Inflammatory macrophage treated with lipopolysaccharide for 1 hour (primary cell): ENCODE measurements at places on chromosomes 6 and 20.

GRCh38 chr6:16273256-16273655, 34.9 kb downstream of the GMPR start:
- DNase-seq = no peak

GRCh38 chr6:79145301-79145700, 67.2 kb upstream of the PHIP start:
- DNase-seq = no peak

DNA sequence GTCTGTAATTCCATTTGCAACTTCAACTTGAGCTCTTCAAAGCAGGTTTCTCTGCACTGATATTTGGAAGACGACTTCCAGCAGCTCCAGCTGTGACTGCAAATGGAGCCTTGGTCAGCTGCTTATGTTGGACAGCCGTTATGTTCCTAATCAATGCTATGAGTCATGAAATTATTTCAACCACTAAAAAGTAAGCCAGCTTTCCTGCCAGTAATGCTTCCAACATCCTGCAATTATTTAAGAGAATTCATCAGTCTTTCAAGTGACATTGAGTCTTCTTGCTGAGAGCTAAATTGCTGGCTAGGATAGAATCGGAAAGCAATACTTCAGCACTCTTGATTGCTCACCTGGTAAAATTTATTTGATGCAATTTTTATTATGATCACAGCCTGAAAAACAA, 375.7 kb downstream of the MMUT start:
- DNase-seq = no peak

GRCh38 chr6:19342616-19343015, 494.6 kb upstream of the ID4 start:
- no peak for DNase-seq

DNA sequence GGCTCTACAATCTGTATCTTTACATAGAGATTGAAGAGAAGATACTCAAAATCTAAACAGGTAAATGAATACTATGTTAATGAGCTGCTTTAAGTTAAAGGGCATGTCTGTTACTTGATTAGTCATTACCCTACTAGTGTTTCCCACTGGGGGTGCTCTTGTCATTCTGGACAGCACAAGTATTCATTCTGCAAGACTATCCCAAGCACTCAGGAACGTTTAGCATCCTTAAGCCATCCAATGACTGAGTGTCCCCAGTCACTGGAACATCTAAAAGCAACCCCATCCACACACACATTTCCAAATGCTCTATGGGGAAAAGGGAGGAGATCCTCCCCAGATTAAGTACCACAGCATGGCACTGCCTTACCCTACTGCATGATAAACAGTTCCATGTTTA, 25.7 kb downstream of the EZR start:
- peak; percentile 51 for DNase-seq

DNA sequence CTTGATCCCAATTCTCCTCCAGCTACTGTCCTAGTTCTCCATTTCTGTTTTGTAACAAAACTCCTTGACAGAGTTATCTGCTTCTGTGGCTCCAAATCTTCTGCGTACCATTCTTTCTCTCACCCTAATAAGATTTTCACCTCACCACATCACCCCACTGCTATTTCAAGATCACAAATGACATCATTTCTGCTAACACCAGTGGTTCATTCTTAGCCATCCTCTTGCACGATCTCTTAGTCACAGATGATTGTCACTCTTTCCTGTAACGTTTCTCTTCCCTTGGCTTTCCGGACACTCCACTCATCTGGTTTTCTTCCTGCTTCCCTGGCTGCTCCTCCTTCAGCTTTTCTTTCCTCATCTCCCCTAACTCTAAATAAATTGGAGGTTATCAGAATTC, 56.8 kb upstream of the FABP7 start:
- DNase-seq = no peak

GRCh38 chr6:11683871-11684270, 94.7 kb downstream of the ADTRP start:
- peak; percentile 94 for DNase-seq

GRCh38 chr6:10221178-10221577, 193.7 kb downstream of the TFAP2A start:
- no peak for DNase-seq

DNA sequence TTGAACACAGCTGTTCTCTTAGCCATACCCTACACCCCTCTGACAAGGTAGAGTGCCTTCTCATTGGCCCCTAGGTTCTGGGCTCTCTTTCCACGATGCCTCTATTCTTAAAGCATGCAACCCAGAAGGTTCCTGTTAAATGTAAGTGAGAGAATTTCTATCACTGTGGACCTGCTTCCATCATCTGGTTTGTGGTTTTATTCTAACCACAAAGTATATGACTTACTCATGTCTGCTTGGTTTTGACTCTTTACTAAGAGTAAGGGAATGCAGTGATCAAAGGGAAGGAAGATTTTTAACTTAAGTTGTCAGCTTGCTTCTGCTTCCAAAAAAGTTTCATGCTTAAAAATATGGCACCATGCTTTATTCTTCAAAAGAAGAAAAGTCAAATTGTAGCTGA, 80.2 kb downstream of the ANKEF1 start:
- DNase-seq = no peak

GRCh38 chr20:5316188-5317158, at the start of gene PROKR2:
PROKR2 (minus strand) TSS chr20:5316954; CDS start chr20:5314369, 2,585 bp downstream.
- DNase-seq = no peak

GRCh38 chr20:63531686-63532448, 5.3 kb downstream of the PTK6 start:
- no peak for DNase-seq

GRCh38 chr20:57526087-57526884, 1.3 kb upstream of the CTCFL start:
- no peak for DNase-seq

- no peak for DNase-seq
Measured at GRCh38 chr6:133166766-133167165, 74.4 kb upstream of the EYA4 start.

DNA sequence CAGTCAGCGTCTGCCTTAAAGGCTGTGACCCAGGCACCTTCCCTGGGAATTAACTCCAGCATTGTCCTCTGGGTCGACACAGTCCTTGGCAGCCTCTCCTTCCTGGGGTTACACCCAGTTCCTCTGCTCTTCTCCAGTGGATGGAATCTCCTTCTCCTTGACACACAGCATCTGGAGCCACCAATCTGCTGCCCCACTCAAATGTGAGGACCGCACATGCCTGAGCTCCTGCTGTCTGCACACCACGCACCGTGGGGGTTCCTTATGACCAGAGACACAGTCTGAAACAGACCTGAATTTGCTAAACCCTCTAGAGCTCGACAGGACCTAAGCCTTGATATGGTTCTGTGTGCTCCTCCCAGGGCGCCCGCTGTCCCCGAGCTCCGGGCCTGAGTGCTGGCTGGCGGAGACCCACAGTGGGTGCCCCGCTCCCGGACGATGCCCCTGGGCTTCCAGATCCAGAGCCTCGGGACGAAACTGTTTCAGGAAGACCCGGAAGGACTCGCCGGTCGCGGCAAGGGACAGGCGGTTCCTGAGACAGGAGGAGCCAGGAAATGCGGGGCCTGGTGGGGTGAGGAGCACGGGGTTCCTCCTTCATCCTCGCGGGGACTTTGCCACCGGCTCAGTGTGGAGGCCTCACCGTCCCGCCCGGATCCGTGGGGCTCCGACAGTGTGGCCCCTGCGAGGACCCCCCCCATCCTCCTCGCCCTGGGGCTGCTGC, 2.5 kb upstream of the RAET1G start:
- no peak for DNase-seq
